ENCODE measurements at places on chromosomes 12 and 14. TPM values are rescaled to one million over a fixed set of nuclear protein-coding genes. Genes with fewer than 3 reads are reported as not detected.

- DNase-seq, result no peak
Observed at GRCh38 chr14:54659365-54659764, 92.4 kb downstream of the SAMD4A start.

GRCh38 chr12:129169928-129170327, 316.6 kb downstream of the GLT1D1 start:
- no peak for DNase-seq

DNA sequence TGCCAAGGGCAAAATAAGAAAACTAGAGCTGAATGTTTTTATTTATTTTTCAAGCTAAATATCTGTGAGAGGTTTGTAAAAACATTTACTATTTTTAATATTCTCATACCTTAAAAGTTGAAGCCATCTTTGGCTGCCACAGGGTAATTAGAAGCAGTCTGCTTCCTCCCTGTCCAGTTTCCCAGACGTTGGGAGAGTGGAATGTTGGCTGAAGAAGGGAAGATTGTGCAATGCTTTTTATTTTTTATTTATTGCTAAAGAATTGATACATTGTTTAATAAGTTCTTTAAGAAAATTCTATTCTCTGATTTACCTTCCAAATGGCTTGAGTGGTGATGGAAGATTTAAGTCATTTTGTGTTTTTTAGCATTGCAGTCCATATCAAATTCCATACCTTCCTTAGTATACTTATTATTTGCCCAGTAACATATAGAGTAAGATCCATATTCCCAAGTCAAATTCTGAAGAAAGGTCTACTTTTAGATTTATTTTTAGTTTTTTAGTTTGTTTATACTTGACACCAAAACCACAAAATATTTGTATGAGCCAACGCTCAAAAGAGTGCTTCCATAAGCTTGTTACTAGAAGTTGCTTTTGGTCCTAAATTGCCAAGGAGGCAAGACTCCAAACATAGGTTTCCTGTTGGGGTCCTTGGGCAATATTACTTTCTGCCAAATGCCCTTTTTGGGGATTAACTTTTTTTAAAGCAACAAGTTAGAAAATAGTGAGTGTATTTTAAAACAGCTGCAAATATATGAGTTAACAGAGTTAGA, 124.0 kb upstream of the CPM start:
- no peak for DNase-seq

DNA sequence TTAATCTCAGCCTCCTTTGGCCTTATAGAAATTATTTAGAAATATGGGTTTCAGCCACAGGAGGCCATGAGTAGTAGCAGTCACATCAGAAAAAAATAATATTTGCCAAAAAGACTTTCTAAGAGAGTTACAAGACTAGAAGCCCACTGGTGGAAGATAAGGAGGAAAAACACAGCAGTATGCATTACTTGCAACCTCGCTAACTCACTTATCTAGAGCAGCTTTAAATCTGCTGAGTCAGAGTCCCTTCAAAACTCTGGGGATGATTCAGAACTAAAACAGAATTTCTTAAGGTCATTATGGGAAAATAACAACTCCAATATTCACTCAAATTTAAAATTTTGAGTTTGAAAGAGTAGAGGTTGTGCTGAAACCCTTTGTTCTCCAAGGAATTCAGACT, 6.2 kb downstream of the OR4K17 start:
- DNase-seq, result no peak

DNA sequence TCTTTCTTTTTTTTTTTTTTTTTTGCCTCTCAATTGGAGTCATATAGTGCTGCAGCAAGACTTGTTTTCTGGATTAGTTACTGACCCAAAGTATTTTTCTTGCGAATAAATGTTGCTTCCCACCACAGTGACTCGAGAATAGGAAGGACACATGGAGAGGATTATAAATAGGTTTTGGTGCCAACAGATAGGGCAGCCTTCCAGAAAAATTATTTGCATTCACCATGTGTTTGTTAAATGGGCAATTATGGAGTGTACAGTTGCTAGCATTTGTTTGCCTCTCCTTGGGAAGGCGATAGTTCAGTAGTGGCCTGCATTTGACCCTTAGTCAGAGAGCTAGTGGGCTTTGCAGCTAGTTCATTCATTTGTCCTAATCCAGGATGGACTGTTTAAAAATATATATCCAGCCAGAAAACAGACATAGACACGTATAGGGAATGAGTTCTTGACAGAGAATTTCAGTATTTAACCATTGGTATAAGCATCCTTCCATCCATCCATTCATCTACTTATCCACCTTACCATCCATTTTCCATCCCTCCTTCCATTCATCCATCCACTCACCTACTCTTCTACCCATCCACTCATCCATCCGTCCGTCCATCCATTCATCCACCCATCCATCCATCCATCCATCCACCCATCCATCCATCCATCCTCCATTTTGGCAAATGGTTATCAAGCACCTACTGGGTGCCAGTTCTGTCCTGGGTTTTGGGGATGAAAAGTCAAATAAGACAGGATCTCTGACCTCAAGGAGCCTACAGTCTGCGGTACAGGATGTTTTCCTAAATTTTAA, 67.5 kb downstream of the CHST11 start:
- no peak for DNase-seq

- no peak for DNase-seq
Observed at GRCh38 chr12:25972783-25973182, 14.3 kb downstream of the RASSF8 start.

The ACOT2 gene
- 25.6 TPM for total RNA-seq

DNA sequence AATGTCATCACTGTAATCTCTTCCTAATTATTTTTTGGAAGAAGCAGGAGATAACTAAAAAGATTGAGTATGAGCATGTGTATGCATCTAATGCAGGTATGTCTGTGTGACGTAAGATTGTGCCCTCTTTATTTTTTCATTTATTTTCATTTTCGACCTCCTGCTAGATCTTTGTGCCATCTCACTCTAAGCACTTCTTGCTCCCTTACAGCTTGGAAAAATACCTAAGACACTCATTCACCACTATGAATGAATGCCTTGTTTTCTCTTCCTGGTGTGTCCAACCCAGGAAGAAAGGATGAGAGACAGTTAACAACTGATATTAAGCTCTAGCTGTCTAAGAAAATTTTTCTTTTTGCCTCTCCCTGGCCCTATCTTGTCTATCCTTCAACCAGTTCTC, 76.8 kb upstream of the CISTR start:
- no peak for DNase-seq

DNA sequence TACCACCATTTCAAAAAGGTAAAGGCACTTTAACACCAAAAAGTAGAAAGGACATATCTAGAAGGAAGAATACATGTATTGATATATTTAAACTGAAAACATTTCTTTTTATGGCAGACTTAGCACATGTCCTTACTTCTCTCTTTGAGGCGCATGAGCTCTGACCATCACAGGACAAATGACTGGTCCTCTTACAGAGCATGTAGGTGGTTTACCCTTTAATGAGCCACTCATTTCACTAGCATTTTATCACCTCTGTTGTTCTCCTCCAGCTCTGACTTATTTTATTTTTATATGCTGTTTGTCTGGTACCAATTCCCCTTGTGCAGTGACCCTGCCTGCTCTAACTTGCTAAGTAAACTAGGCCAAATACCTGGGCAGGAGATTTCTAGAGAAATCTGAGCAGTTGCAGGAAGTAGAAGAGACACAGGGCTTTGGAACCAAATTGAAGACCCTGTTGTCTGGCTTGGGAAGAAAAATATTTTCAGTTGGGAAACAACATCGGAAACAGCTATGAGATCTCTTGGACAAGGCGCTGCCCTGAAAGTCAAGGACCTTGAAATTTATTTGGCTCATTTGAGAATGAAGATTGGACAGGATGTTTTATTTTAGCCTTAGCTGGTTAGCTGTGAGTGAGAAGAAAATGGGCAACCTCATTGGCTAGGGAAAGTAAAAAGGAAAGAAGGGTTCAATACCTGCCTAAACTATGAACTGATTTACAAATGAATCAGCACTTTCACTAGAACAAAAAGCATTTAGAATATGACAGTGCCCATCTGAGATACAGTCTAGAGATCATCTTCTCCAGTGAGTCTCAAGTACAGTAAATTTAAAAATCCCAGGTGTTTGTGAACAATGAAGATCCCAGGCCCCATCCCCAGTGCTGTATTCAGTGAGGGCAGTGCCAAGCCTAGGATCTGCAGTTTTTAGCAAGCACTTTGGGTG, 374.4 kb downstream of the ZFP36L1 start:
- no peak for DNase-seq

The PRH2 gene
- not detected for total RNA-seq

The KRT81 gene
- total RNA-seq, result 0.16 TPM

GRCh38 chr12:11757531-11757930, 108.1 kb downstream of the ETV6 start:
- no peak for DNase-seq

The GSG1 gene
- not detected for total RNA-seq

The PCED1B gene
- 2.8 TPM for total RNA-seq

DNA sequence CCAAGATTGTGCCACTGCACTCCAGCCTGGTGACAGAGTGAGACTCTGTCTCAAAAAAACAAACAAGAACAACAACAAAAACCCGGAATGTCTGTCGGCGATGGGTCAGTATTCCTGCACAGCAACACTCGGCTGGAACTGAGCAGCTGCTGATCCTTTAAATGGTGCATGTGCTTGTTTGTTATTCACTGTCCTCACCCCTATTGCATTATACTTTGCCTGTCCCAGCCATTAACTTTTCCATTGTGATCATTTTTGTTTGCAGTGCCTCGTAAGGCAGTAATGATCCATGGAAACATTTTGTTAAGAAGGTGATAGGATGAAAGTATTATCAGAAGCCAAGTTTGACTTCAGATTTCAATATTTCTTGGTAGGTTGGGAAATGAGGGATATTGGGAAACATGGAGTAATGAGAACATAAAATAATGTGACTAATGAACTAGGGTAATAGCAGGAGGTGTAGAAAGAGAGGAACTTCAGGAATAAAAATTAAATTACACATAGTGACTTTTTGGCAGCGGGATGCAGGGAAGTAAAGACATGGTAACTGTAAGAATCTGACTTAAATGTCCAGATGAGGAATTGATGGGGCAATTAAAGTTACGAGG, 6.1 kb downstream of the ACSS3 start:
- DNase-seq, result no peak

- DNase-seq, result no peak
Observed at GRCh38 chr12:42686514-42687172, 97.1 kb upstream of the PRICKLE1 start.

The TMEM132C gene
- 26.0 TPM for total RNA-seq

The UNC79 gene
- 0.69 TPM for total RNA-seq

- DNase-seq, result no peak
Observed at GRCh38 chr12:111581434-111582132, 17.5 kb downstream of the ATXN2 start.

The CLEC9A gene
- not detected for total RNA-seq

DNA sequence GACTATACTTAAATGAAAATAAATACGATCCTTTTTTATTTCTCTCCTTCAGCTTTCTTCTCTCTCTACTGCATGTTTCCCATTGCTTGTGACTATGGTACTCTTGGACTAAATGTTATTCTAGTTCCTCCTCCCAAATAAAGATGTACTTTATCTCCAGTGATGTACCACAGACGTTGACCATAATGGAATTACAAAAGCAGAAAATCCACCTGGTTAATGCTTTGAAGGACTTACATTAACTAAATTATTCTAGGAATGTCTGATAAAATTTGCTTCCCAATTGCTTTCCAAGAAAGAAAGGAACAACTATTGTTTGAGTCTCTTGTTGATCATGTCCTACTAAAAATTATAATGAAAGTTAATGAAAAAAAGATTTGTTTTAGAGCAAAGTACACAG, 71.8 kb downstream of the NTN4 start:
- DNase-seq, result no peak

- DNase-seq, result no peak
Observed at GRCh38 chr14:100555436-100556139, 31.6 kb downstream of the BEGAIN start.

DNA sequence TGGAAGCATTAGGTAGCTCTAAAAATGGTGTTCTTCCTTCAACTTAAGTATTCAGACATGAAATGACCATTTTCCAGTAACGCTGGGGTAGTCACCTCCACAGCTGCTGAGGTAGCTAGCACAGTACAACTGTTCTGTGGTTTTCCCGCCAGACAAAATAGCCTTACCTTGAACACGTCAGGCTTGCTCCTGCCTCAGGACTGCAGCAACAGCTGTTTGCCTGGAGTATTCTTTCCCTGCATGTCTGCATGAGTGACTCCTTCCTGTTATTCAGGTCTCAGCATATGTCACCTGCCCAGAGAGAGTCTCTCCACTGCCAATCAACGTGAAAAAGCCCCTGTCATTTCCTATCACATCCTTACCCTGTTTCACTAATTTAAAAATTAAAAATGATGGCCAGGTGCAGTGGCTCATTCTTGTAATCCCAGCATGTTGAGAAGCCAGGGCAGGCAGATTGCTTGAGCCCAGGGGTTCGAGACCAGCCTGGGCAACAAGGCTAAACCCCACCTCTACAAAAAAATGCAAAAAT, 37.9 kb downstream of the WDR89 start:
- no peak for DNase-seq

- no peak for DNase-seq
Observed at GRCh38 chr12:40263616-40264409, 39.0 kb downstream of the LRRK2 start.

- DNase-seq, result no peak
Observed at GRCh38 chr12:113007166-113007565, 28.8 kb downstream of the OAS2 start.

DNA sequence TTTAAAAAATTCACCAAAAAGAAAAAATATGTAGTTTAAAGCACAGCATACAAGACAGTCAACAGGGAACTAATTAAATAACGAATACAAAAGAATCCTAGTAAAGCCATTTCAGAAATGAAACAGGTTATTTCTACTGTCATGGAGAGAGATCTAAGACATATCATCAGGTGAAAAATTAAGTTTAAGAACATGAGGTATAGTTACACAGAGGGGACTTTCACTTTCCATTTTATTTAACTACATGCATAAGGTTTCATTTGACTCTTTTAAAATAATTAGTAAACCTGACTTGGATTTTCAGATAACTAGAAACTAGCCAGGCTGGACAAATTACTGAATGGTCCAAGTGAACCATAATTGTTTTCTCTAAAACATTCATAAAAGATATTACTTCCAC, 11.3 kb downstream of the SEC23A start:
- no peak for DNase-seq

Data from mesothelial cell of epicardium (in vitro differentiated cells).